ENCODE measurements at places on chromosomes 6 and 20.

DNA sequence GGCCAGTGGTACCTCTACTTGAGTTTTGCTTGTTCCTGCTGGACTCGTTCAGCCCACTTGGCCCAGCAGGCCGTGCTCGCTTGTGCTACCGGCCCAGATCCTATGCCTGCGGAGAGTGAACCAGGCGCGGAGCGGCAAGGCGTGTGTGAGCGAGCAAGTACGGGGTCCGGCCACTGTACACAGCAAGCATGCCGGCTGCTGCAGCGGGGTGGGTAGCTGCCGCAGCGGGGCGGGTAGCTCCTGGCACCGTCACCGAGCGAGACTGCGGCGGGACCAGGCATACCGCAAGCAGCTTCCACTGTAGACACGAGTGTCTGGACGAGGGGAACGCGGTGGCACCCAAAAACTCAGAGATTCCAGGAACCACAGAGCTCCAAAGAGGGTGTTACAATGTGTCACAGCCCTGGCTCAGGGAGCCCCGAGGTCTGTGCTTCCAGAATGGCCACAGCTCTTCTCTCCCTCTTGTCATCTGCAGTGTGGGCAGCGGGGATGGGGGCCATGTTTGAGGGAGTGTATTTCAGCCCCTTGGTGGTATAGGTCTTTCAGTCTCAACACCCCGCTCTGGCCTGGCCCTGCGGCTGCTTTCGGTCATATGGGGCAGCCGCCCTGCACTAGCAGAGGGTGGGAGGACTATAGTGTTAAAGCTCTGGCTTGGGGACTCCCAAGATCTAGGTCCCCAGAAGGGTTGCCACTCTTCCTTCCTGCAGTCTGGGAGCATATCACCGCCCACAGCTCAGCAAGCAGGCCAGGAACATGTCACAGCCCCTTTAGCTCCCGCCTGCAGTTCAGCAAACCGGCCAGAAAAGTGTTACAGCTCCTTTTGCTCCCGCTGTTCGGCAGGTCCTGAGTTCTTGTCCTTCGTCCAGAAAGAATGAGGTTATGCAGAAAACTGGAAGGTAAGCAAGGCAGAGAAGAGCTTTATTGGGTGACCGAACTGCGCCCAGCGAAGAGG, 6.1 kb upstream of the RWDD1 start:
- DNase-seq: peak; percentile 21

GRCh38 chr20:52153896-52154295, 37.7 kb downstream of the ZFP64 start:
- DNase-seq: no peak

- no peak for DNase-seq
Observed at GRCh38 chr6:155498370-155498769, 42.7 kb upstream of the NOX3 start.

DNA sequence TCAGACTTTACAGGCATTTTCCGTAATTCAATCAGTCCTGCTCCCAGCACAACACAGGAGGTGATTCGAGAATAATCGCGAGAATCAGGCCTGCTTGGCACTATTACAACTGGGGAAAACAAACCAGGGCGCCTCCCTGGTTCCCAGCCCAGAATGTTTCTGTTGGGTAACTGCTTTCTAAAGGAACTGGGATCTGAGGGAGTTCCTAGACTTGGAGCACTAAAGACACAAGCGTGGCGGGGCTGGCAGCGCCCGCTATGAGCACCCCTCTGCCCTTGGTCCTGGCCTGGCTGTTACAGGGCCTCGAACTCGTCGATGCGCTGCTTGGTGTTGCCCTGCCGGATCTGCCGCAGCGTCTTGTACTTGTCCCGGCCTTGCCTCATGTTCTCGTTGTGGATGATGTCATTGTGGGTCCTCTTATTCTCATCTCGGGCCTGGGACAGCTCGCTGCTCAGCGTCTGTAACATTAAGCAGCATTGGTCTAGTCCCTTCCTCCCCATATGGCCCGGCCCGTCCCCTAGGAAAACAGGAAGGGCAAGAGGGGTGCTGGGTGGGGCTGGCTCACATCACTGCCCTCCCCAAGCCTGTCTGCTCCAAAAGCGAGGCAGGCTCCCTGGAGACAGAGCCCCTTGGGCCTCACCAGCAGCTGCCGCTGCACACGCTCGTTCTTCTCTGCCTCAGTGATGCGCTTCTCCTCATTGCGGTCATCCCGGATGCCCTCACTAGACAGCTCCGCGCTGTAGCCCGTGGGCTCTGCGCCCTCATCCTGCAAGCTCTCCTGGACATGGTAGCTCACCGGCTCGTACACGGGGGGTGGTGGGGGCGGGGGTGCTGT, 52.3 kb downstream of the EZR start:
- peak; percentile 15 for DNase-seq

DNA sequence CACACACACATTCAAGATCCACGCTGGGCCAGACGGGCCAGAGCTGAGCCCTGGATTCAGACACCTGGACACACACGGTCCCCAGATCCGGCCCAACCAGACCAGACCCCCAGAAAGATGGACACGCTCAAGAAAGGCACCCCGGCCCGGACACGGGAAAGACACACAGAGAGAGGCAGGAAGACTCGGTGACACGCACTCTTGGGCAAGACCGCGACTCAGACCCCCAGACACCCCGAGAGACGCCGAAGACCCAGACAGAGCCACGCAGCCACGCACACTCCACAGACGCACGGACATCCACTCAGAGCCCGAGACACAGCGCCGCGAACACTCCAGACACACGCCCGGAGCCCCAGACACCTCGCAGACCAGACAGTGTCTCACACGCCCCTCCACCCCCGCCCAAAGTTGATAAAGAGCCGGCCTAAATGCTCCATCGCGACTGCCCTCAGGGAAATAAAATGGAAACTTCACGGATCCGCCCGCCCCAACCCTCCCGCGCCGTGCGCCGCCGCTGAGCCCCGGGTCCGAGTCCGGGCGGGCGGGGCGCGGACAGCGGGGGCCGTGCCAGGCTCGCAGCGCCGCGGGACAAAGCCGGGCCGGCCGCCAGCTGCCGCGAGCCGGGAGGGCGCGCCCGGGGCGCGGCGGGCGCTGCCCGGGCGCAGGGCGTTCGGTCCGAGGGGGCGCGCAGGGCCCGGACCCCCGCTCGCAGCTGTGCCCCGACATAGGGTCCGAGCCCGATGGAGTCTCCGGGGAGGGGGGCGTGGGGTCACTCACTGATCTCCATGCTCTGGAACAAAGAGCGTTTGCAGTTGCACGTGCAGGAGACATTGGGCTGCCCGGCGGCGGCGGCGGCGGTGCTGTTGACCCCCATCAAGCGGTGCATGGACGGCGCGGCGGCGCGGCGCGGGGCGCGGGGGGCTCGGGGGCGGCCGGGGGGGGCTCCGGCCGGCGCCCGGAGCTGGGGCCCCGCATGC, 831 bp downstream of the PMEPA1 start:
- peak; percentile 31 for DNase-seq

- DNase-seq: no peak
Observed at GRCh38 chr20:41169162-41169690, 31.9 kb downstream of the PLCG1 start.

DNA sequence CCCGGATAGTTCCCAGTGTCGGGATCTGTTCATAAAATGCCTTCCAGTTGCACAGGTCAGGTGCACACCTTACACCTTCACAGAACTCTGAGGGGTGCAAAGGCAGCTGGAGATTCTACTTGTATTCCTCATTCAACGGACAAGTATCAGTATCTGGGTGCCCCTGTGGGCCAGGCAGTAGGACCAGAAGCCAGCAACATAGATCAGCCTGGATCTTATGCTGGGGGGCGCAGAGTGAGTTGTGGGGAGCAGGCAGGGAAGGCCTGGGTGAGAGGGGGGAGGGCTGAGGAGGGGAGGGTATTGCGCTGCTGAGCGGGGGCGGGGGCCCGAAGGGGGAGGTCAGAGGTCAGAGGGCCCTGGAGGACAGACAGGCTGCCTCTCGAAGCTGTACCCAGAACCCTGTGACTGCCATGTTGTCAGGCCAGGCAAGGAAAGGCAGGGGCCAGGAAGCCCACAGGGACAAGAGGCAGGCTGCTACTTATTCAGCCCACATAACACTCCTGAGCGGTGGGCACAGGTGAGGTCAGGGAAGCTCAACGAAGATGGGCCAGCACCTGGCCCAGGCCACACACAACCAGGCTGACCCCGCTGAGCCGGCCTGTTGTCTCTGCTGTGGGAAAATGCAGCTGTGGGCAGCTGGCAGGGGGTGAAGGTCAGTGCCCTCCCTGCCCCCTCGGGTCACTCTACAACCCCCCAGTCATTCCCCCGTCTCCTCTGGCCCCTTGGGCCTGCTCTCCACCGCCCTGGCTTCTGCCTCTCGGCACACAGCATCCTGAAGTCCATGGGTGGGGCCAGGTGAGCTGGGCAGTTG, 1.1 kb downstream of the OPRL1 start:
- no peak for DNase-seq

DNA sequence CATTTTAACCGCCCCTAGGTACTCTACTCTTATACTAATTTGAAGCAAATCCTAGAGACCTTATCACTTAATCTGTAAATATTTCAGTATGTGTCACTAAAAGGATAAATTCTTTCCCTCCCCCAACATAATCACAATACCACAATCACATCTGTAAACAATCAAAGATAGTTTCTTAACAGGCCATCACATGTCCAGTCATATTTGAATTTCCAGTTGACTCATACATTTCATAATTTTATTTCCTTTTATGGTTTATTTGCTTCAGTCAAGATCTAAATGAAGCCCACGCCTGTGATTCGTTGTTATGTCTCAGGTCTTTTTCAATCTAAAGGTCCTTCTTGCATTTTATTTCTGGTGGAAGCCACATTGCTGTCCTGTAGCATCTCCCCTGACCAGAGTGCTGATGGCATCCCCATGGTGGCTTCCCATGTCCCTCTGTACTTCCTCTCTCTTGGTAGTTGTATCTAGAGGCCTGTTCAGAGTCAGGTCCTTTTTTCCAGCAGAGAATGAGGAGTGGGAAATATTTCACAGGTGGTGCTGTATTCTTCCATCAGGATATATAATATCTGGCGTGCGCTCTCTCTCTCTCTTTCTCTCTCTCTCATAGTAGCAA, 128.6 kb upstream of the SLC22A23 start:
- DNase-seq: no peak

DNA sequence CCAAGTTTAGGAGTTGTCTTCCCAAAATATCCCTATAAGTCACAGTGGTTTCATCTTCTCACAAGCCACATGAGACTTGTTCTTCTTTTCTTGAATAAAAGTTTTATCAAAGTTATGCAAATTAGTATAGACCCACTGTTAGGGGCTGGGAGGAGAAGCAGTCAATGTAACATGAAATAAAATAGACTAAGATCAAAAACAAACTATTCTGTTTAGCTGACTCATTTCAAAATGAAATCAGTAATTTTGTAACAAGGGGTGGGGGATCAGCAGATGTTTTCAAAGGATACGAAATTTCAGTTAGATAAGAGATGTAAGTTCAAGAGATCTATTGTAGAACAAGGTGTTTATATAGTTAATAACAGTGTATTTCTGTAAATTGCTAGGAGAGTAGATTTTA, 339.6 kb upstream of the PRDM1 start:
- no peak for DNase-seq

DNA sequence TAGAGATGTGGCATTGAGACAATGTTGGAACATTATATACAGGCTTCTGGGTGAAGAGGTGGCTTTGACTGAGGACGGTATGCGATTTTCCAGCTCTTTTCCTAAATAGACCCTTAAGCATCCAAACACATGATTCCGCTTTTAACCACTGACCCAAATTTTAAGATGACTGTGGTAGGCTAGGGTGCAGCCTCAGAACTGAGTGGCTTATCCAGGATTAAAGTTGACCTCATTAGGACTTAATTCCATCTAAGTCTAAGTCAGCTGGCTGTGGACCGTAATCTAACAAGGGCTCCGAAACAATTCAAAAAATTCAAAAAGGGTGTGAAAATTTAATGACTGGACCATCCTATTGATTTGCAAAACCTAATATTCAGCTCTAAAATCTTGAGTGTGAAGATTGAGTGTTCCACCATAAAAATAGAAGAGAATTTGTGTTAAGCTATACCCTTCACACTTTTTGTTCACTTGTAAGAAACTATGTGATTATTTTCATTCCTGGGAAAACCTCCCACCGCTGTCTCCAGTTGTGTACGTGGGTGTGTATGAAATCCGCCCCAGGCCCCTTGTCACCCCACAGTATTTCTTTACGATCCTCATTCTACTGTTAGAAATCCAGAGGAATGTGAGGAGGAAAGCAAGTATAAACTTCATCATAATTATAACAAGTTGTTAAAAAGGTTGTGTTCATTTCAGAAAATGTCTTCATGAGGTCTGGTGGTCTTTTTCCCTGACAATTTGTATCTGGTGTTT, 2.7 kb downstream of the PCMTD2 start:
- no peak for DNase-seq

GRCh38 chr6:26502165-26502564, 2.1 kb downstream of the BTN1A1 start:
- no peak for DNase-seq

DNA sequence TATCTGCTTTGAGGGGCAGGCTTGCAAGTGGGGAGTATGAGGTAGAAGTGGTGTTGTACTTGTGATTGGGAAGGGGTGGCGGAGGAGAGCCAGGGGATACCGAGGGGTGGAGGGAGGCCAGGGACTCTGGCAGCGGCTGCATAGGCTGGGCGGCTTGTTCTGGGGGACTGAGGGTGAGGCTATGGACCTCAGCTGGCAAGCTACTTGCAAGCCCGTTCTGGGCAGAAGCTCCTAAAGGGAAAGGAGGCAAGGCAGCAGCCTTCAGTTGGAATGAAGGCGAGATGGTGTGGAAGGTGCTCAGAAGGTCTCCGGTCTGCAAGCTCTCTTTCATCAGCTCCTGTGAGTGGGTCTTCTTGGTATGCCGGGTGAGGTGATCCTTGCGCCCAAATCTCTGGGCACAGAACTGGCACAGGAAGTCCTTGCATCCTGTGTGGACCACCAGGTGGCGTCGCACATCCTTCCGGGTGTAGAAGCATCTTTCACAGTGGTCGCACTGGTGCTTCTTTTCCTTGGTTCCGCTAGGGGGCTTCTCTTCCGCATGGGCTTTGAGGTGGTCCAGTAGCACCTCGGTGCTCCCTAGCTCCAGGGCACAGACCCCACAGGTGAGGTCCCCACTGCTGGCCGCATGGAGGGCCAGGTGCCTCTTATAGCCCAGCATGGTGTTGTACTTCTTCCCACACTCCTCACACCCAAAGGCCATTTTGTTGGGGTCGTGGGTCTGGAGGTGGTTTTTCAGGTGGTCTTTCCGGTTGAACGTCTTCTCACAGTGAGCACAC, 66.0 kb downstream of the PLAGL1 start:
- DNase-seq: peak; percentile 47

DNA sequence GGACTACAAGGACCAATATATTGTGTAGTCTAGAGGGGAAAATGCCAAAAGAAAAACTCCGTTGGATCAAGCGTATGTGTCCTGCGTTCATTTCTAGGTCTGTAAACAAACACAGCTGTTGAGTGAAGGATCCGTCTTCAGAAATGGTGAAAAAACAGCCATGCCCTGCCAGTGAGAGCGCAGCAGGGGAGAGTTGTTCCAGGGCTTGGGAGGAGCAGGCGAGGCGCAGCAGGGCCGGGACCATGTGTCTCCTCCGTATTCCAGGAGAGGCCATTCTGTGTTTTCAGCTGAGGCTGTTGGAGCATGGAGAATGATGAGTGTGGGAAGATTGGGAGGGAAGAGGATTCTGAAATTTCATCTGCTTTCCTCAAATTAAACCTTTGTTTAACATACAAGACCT, 38.0 kb downstream of the BMP6 start:
- DNase-seq: no peak
